Endothelial cell of umbilical vein (primary cell): ENCODE measurements at places on chromosomes 3 and 15.

- no peak for DNase-seq
Measured at GRCh38 chr15:26392956-26393355, 379.9 kb downstream of the GABRB3 start.

DNA sequence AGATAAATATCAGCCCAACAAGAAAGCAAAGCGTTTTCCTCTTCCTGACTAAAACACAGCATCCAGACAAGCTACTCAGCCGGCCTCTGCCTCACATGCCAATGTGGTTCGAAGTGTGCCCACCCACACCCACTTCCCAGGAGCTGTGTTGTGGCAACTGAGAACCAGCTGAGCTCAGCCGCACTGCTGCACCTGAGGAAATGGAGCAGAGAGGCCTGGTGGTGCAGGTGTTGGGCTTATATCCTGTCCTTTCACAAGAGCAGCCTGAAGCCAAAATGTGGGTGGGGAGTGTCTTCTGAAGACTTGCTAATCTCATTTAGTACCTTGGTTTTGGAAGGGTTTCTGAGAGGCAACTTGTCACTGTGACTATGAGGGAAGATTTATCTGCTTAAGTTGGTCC, 23.0 kb upstream of the RETNLB start:
- no peak for DNase-seq

DNA sequence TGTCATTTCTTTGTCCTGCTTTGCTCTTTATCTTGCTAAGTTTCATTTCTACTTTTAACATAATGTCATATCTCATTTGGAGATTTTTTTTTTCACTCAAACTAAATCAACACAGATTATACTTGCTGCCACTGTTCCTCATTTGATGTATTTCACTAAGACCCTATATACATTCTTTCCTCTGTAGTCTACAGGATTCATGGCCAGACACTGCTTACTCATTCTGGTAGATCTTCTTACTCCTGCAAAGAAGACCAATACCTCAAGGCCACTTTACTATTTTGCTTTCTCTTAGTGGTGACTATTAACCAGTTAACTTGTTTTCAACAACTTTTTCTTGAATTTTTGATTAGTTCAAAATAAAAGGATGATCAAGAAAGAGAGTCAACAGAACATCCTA, 26.6 kb downstream of the SLC24A5 start:
- no peak for DNase-seq

GRCh38 chr15:100194996-100195395, 146.8 kb downstream of the ADAMTS17 start:
- DNase-seq = no peak

GRCh38 chr3:148333091-148333490, 364.6 kb upstream of the AGTR1 start:
- no peak for DNase-seq

- no peak for DNase-seq
Measured at GRCh38 chr15:96598514-96598913, 268.0 kb downstream of the NR2F2 start.

- no peak for DNase-seq
Measured at GRCh38 chr15:34896183-34896582, 73.4 kb downstream of the AQR start.

- no peak for DNase-seq
Measured at GRCh38 chr15:57221134-57221533, 155.2 kb upstream of the CGNL1 start.

DNA sequence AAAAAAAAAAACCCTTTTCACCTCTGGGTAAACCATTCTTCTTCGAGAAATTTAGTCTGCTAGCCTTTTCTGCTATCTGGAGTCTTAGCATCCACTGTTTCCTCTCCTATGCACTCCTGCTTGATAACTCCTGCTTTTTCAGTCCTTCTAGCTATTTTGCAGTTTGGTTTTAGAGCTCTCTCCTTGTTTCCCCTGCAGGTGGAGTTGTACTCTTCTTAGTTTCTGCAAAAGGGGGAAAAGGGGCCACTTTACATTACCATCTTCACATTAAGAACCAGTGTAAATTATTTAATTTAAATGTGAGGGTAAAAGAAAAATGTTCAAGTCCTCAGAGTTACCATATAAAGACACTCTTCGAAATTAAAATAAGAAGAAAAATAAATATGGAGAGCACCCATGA, 23.6 kb upstream of the MYLK start:
- no peak for DNase-seq
